ENCODE measurements at places on chromosomes 12 and 14.

DNA sequence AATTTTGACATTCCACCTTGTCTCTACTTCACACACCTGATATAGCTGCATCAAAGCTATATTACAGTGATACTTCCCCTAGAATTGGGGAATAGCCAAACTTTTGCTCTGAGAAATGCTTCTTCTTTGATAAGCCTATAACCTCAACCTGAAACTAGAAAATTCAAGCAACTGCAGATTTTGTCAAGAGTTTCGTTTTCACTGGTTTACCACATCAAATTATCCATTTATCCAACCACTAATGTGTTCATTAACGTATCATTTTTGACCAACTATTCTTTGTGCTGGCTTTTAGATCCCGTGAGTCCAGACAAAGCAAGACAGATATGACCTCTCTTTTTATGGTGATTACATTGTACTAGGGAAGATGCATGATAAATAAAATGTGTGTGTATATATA is 13.5 kb upstream of the TAS2R46 start:
- no peak for DNase-seq

DNA sequence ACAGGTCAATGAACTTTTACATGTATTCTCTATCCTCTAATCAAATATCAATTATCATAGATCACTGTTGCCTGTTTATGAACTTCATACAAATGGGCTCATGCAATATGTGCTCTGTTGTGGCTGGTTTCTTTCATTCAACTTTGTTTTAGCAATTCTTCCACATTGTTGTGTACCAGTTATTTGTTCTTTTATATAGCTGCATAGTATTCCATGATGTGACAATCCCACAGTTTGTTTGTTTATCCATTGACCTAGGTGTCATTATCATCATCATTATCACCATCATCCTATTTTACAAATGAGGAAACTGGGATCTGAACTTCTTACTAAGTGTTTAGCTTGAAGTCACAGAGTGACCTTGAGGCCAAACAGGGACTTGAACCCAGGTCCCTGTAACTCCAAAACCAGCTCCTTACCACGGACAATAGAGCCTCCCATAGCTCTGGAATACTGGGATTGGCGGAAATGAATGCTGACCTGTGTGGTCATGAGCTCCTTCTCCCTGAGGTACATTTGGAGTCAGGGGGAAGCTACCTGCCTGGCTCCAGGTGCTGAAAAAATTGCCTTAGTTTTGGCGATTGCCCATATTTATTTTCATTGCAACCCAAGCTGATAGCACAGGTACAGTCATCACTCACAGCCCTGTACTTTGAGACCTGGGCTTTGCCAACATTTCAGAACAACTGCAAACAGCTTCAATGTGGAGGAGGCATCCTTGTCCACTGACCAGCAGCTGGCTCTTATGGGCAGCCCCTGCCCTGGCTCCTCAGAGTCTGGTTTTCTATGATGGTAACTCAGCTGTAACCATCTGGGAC is 9.2 kb downstream of the ZFP36L1 start:
- DNase-seq, result no peak

DNA sequence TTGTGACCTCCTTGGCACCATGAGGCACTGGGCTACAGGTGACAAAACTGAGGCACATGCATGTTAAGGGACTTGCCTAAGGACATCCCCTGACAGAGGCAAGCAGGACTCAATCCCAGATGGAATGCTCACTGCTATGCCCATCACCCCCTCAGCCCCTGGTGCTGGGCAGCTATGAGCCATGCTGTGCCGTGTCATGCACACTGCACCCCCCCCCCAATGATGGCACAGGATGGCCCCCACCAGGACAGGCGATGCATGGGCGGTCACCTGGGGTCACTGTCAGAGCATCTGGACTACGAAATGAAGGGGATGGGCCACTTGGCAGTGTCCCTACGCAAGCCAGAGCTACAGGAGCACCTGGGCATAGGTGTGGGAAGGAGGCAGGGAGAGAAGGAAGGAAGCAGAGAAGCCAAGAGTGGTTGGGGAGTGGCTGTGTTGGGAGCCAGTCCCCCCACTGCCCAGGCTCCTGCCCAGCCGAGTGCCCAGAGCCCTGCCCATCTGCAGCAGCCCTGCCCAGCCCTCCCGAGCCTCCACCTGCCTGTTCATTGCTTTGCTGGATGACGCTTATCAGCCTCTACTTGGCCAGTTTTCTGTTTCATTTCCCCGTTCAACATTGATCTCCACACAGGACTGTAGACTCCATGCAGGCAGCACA is 84.9 kb upstream of the DIO3 start:
- no peak for DNase-seq

GRCh38 chr14:102085948-102086708 is 716 bp downstream of the HSP90AA1 start:
- no peak for DNase-seq

DNA sequence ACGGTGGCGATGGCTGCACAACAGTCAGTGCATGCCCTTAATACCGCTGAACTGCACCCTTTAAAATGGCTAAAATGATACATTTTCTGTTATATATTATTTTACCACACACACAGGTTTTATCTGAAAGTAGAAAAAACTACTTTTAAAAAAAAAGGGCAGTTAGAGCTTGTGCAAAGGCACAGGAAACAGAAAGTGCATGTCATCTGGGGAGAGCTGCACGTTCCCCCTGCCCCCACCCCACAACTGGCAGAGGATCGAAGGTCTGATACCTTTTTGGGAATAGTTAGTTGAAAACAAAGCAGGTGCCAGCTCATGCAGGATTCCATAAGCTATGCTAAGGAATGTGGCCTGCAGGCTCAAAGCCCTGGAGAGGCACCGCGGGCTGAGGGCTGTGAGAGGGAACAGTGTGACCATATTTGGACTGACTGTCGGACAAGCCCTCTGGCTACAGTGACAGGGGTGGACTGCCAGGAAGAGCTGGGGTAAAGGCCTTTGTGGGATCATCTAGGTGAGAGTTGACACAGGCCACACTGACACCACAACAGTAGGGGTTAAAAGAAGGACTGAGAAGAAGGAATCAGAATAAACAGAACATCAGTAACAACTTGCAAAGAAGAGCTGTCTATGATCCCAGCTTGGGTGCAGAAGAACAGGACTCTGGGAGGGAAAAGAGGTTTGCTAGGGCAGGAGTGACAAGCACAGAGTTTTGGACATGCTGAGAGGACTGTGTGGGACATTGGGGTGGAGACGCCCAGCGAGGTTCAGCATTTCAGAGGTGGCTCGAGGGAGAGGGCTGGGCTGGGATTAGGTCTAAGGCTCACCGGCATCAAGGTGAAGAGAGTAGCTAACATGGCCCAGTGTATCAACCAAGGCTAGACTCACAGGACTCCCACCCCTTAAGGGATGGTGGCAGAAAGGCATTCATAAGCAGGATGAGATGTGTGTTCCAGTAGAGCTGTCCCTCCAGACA is 54.6 kb downstream of the ACTN1 start:
- DNase-seq, result no peak

DNA sequence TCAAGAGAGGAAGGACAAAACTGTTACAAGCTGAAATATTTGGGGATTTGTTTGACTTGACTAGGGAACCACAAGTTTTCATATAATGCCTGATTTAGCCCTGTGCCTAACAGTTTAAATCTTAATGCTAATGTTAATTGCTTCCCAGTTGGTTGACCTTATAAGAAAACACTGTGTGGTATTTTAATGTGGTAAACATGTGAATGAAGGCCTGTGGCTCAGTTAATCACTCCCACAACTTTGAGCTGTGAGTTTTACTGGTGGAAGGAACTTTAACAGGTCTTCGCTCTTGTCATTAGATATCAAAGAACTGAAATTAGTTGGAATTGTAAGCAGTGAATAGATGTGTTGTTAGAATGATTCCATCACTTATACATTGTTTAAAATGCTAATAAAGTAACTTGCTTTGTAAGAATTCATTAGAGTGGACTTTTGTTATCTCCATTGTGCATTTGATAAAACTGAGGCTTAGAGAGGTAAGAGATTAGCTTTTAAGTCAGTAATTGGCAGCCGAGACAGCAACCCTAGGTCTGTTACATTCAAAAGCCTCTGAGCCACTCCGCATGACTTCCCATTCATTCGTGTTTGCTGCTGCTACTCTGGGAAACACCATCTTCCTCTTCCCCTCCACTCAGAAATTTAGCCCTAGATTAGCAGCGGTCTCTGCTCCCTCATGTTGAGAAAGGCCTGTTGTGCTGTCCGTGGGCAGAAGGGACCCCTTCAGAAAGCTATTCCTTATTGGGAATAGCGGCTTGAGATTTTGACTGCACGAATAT is 1.0 kb upstream of the TBK1 start:
- no peak for DNase-seq

DNA sequence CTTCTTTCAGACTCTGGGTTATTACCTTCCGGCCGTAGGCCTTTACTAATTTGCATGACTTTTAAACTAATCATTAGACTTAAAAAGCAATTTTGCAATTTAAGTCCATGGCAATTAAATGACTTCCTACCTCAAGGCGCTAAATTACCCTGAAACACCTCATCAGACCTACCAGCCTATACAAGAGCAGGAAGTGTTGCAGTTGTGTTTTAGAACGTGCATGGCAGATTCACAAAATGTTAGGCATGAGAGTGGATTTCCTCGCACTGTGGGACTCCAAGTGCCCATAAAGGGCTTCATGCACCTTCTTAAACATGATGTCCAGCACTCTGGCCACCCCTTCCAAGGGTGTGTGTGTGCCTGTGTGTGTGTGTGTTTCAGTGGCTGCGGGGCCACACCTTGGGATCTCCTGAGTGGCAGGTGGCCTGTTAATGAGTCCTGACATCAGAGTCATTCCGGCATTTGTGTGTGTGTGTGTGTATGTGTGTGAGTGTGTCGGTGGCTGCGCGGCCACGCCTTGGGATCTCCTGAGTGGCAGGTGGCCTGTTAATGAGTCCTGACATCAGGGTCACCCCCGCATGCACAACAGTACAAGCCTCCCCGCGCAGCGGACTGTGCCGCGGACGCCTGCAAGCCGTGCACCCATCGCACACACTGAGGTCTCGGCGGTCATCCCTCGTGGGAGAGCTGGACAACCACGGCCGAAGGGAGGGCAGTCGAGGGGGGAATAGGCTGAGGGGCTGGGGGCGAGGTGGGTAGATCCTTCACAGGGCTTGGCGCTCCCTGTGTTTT is 900 bp downstream of the C2CD5 start:
- DNase-seq, result peak; percentile 23

DNA sequence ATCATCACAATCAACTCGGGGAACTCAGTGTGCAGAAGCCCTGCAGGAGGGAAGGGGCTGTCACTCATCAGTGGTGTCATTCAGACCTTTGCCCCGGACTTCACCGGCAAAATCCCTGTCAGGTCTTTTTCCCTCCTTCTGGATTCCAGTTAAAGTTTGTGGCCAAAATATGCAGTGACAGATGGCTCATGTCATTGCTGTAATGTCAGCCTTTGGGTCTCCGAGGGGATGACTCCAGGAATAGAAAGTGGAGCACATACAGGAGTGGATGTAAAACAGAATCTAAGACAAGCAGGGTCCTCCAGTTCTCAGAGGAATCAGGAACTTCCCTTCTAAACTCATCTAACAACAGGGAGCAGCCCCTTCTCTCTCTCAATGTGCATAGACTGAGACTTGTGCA is 130.3 kb upstream of the RASSF8 start:
- DNase-seq, result no peak

DNA sequence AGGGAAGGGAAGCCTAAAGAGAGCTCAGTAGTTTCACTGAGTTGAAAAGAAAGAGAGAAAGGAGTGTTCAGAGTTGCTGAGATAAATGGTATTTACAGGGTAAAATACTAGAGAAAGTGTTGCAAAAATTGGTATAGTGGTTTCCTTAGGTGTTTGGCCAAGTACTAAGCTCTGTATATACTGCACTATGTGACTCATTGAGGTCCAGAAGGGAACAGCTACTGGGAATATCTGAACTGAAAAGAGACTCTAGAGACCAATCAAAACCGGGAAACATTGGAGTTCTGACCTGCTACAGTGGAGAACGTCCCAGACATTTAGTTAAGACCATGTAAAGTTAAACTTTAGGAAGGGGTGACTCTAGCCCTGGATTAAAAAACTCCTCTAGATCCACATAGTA is 42.7 kb upstream of the ALX1 start:
- DNase-seq, result no peak

DNA sequence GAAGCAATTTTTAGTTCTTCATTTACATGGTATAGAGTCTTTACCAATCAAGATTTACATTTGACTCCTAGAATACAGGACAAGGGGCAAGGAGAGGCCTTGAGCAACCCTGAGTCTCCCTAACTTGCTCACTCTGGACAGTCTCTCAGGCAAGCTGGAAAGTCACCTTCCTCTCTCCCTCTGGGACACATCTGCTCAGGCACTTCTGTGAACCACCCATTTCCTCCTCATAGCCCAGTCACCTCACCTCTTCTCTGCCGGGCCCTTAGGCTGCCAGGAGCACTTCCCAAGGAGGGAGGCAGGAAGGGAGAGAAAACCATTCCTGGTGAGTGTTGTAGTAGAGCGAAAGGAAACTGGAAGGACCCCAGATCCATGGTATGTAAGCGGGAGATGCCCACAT is 202.8 kb downstream of the TTC7B start:
- DNase-seq, result no peak

- DNase-seq, result no peak
These were observed 11.3 kb downstream of the CFAP54 start for GRCh38 chr12:96500693-96501092.
